ENCODE measurements at places on chromosomes 13 and 19.
A peak's percentile ranks its signal among the peaks of the same experiment; 100 is the strongest.

DNA sequence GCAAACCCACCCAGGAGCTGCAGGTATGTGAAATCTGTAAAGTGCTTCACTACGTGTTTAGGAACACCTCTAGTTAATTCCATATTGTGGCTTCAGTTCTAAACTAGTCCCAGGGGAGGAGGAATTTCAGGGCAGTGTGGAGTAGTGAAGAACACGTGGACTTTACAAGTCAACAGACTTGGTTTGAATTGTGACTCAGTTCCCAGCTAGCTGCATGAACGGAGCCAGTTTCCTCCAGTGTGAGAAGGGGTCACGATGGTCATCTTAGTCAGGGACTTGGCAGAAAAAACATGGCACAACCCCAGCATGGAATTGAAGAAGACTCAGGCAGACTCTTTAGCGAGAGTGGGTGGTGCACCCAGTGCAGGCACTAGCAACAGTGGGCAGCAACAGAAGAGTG lies 175.7 kb upstream of the UBL3 start:
- no peak for DNase-seq

- no peak for DNase-seq
Observed at GRCh38 chr13:96900986-96901385, 93.3 kb downstream of the OXGR1 start.

GRCh38 chr13:28657784-28658538 lies 969 bp upstream of the POMP start:
- DNase-seq, result peak; percentile 23

- no peak for DNase-seq
Observed at GRCh38 chr13:20285530-20285929, 53.4 kb upstream of the GJB6 start.

DNA sequence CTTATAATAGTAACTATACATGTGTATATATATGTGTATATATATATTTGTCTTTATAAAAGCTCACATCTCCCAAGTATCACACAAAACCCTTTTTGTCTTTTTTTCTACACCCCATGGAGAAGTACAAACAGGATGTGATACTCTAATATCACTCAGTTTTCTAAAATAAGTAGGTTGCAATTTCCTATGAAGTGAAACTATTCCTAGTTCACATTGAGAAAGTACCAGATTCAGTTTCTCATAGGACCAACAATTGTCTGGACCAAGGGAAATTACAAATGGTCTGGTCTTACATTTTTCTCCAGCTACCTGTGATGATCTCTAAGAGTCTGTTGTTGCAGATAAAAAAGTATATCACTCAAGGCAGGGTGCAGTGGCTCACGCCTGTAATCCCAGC lies 17.9 kb upstream of the LILRB1 start:
- DNase-seq, result no peak

GRCh38 chr19:35986664-35987570 lies 8.1 kb upstream of the SDHAF1 start:
- DNase-seq, result peak; percentile 54

DNA sequence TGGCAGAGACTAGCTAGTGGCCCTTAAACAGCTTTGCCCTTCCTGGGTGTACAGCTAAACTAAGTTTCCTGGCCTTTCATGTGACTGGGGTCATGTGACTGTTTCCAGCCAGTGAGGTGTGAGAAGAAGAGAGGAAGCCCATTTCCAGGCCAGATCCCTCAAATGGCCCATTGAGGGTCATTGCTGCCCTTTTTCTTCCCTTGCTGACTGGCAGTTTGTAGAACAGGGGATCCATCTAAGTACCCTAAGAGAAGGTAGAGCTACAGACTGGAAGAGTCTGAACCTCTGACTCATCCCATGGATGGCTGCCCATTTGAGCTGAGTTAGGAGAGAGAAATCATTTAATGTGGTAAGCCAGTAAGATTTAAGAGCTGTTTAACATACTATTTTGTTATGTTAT lies 2.8 kb downstream of the SWSAP1 start:
- DNase-seq, result peak; percentile 31

DNA sequence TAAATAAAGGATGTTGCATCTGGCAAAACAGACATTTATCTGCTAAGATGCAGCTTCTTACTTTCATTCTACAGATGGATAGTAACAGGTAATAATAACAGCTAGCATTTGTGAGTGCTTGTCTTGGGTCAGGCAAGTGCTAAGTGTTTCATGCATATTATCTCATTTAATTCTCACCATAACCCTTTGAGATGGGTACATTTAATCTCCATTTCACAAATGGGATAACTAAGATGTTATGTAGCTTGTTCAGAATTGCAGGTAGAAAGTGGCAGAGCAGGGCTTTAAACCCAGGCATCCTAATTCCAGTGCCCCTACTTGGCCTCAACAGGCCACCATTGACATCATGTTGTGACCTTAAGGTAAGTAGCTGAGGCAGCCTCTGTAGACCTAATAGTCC lies 69.8 kb downstream of the LMO7 start:
- DNase-seq, result no peak

GRCh38 chr19:4369888-4370260 lies 26.5 kb downstream of the MPND start:
- peak; percentile 49 for DNase-seq

GRCh38 chr13:29991343-29991742 lies 140.9 kb upstream of the UBL3 start:
- DNase-seq, result no peak

All from Kasumi-1 (cell line).